ENCODE measurements at places on chromosomes 11 and 22.

DNA sequence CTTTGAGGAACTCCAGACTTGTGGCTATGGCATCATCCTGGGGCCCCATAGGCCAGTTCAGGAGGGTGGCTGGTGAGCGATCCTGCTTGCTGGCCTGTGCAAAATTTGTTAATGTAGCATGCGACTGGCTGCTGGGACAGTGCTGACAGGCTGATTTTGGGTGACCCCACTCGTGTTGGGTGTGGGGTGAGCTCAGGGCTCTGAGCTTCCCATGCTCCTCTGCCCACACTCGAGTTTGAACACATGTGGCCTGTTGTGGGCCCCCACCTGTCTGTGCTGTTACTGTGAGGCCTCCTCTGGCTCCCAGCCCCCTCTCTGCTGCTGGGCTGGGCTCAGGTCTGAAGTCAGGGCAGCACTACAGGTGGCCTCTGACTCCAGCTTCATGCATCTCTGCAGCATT is 64.4 kb upstream of the MYEOV start:
- no peak for DNase-seq

- DNase-seq = no peak
Observed at GRCh38 chr22:49833340-49834007, 5.8 kb upstream of the BRD1 start.

GRCh38 chr11:68074584-68075352 is 35.9 kb downstream of the TCIRG1 start:
- no peak for DNase-seq

GRCh38 chr11:1834062-1834610 is 654 bp upstream of the SYT8 start:
- DNase-seq = no peak

- no peak for DNase-seq
Observed at GRCh38 chr11:8106679-8107078, 25.7 kb downstream of the TUB start.
